ENCODE measurements at places on chromosomes 4 and X.
A peak's percentile ranks its signal among the peaks of the same experiment; 100 is the strongest.

DNA sequence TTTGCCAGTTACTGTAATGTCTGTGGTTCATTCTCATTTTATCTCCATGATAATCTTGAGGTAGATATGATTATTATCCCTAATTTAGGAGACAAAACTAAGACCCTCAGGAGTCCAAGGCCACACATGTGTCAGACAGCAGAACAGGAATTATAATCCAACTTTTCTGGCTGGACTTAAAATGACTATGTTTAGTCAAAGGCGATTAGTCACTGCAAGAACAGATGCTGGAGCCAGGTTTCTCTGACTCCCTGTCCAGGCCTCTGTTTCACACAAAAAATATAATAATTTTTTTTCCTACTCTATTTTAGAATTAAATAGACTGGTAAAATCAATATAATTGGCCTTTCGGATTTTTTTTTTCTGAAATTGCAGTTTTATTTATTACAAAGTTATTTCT, 56.7 kb upstream of the TMEM131L start:
- no peak for DNase-seq

GRCh38 chr4:111556141-111556781, 589.0 kb upstream of the FAM241A start:
- no peak for DNase-seq

- no peak for DNase-seq
Observed at GRCh38 chrX:97619499-97619898, 735.8 kb downstream of the RPA4 start.

DNA sequence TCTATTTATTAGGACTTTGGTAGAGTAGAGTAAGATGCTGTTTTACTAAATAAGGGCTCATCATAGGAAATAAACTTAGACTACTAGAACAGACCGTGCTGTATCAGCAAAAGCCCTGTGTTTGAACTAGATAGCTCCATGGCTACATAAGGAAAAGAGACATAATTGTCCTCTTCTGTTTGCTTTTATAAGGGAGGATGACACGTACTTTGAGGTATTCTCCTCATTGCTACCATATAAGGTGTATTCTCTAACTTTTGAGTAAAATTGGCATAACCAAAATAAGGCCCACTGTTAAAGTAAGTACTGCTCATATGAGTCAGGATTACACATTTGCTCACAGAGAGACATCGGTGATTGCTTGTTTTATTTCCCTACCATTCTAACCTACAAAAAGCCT, 64.3 kb downstream of the PDLIM5 start:
- DNase-seq: no peak

DNA sequence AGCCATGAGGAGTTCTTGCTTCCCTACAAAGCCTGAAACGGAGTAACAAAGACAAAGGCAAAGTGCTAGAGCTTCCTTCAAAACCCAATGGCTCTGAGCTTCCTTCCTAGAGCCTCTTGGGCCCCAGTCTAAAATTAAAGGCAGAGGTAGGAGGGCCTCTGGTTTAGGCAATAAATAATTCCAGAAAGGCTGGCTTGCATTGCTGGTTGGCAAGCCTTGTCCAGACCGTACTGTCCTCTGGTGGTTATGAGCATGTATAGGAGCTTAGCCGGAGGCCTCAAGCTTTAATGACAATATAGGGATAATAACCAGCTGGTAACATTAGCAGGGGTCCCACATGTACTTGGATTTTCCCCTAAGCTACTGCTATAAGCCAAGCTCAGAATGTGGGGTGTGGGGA, 237.3 kb downstream of the AR start:
- DNase-seq: no peak

GRCh38 chr4:29131304-29131703, 1588.9 kb upstream of the PCDH7 start:
- DNase-seq: no peak

- no peak for DNase-seq
Observed at GRCh38 chr4:122746485-122746965, 14.0 kb downstream of the BBS12 start.

- DNase-seq: no peak
Observed at GRCh38 chr4:93313197-93313596, 515.4 kb upstream of the ATOH1 start.

DNA sequence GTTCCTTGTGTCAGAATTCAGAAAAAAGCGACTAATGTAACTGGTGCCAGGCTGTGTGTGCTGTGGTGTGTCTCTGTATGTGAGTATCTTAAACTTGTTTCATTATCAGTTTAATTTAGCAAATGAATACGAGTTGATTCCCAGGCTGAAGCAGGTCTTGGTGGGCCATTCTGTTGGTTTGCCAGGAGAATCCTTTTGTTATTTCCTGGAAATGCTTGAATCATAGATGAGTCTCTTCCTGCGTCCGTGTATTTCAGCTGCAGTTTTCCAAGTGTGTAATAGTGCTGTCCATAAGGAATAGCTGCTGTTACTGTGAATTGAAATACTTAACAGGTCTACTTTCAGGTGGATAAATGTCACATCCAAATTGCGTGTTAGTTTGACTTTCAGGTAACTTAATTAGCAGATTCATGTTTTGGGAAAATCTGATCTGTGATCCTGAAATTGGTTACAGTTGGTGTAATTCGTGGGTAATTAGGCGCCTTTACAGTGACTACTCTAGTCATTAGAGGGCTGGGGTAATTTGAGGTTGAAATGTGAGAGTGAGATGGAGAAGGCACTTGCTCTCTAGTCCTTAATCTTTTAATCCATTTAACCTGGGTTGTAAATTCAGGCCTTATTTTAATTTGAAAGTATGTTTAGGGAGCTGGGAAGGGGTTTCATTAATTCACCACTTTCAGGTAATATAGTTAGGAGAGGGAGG, 23.8 kb downstream of the TMEM131L start:
- DNase-seq: no peak

GRCh38 chr4:77538144-77538543, 67.5 kb upstream of the CXCL13 start:
- no peak for DNase-seq

DNA sequence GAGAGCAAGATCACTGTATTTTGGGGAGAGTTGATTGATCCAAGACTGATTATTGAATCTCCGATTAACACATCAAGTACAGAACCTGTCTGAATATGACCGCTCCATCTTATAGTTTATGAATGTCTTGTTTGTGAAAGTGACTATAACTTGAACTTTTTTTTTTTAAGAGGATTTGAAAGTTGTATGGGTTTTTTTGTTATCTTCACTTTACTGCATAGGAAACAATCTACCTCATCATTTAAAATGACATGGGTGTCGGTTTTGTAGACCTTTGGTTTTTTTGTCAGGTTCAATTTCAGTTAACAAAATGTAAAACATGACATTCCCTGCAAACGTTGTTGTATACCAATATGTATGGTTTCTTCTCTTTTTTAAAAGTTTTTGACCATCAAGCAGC, 103.0 kb upstream of the NUDT6 start:
- no peak for DNase-seq

GRCh38 chr4:19455196-19455595, 796.5 kb upstream of the SLIT2 start:
- DNase-seq: no peak

DNA sequence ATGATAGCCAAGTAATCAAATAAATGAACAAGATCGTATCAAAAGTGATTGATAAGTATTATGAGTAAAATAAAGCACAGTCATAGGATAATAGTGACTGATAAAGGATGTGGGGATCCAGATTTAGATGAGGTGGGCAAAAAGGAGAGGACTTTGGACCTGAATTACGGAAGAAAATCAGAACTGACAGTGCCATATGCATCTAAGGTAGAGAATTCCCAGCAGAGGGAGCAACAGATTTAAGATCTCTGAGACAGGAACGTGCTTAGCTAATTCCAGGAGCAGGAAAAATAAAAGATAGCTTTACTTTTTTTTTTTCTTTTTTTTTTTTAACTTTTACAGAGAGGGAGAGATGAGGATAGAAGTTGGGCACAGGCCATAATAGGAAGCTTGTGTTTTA, 189.9 kb downstream of the NWD2 start:
- no peak for DNase-seq

DNA sequence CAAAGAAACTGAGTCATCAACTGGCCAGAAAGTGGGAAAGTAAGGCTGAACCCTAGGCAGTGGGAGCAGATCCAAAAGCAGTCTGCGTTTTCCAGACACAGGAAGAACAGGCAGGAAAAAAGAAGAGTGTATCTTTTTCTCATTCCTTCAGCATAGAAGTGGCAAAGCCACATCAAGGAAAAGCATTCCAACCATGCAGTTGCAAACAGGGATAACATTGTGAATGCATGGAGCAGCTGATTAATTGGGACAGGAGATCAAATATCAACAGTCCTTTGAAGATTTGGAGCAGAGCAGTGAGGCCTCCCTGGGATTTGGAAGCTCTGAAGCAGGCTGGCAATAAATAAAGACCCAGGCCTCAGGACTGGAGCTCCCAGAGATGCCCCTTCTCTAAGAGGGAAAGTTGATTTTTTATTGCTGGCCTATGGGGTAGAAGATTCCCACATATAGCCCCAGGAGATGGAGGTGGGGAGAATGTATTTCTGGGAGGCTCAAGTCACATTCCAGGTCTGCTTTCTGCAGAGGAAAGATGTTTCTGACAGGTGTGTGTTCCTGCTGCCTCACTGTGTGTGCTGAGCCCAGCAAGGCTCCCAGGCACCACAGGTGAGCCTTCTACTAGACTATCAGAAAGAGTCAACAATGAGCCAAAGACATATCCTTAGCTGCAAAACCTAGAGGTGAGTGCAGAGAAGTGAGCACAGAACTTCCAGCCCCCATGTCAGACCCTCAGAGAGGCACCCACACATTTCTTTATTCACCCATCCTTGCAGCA, 222.5 kb downstream of the RAB28 start:
- no peak for DNase-seq

GRCh38 chrX:24341795-24342194, 18.6 kb upstream of the SUPT20HL1 start:
- no peak for DNase-seq

GRCh38 chr4:125316791-125317524, 2.2 kb downstream of the FAT4 start:
- peak; percentile 83 for DNase-seq

DNA sequence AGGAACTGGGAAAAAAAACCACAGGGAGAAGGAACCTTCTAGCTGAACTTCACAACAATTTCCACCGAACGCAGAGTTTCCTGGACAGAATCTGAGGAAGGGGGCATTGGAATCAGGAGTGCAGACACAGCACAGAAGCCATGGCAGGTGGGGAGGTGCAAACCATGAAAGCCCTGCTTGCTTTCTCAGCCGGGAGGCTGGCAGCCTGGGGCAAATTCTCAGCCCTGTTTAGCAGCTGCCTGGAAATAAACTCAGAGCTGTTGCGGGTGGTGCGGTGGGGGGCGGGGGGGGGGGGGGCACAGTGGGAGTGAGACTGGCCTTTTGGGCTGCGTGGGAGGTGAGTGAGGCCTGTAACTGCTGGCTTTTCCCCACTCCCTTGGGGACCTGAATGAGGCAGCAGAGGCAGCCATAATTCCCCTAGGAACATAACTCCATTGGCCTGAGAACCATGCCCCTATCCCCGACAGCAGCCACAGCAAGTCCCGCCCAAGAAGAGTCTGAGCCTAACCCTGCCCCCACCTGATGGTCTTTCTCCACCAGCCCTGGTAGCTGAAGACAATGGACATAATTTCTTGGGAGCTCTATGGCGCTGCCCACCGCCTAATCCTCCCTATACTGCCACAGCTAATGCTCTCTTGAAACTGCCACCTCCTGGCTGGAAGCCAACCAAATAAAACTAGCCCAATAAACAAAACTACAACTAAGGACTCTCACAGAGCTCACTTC, 176.3 kb downstream of the FAM13A start:
- DNase-seq: no peak

GRCh38 chr4:159227378-159227777, 124.5 kb downstream of the RAPGEF2 start:
- no peak for DNase-seq

DNA sequence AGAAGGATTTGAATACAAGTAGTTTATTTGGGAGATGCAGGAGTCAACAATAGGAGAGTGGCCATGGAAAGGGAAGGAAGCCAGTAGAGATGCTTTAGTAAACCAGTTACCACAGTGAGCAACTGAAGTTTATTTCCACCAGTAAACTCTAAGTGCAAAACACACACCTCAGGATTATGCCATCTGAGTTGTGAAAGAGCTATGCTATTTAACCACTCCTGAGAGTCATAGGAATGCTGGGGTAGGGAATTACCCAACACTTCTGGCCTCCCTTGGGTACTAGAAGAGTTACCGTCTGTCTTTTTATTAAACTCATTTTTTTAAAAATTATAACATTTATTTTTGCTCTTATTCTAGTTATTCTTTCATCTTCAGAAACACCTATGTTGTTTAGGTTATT, 834.6 kb upstream of the AMOT start:
- DNase-seq: no peak

- no peak for DNase-seq
Observed at GRCh38 chr4:40421839-40422708, 86.9 kb downstream of the CHRNA9 start.

DNA sequence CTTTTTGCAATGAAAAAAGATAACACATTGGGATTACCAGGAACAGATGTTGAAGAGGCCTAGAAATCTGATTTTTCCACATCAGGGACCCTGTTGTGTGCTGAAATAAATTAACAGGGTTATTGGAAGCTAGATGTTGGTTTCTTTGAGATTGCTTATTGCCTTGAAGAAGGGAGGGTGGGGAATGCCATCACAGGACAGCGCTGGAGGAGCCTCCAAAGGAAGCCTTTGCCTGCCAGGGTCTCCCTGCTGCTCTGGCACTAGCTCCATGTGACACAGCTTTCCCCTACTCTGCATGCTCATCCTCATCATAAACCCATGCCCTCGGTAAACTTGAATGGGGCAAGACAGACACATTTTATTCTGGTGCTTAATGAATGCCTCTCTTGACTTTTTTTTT, 76.1 kb downstream of the MID1IP1 start:
- DNase-seq: no peak

- DNase-seq: no peak
Observed at GRCh38 chrX:39808471-39808917, 289.3 kb downstream of the BCOR start.

DNA sequence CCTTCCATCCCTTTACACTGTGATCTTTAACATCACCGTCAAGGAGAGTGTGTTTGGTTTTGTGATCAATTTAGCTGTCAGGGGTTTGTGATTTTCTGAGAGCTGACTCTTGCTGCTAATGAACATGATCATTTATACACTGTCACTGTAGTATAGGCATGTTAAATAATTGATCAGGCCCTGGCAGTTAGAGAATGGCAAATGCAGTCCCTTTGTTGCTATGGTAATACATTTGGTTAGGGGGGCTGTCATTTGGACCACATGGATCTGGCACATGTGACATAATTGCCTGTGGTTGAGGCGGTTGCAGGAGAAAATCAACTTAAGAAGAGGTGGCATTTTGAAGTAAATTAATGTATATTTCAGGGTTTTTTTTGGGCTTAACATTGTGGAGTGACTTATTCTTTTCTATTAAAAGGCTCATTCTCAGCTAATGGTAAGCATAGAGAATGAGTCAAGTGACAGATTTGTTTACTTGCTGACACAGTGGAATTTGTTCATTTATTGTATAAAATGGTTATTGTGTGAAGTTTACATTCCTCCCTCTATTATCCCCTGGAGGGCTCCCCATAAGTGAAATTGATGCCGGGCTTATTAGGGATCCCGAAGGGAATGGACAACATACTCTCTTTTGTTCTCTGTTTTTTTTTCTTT, 114.0 kb downstream of the FHIP1A start:
- no peak for DNase-seq

Measured in posterior vena cava (tissue), 2 donors.